ENCODE measurements at places on chromosomes 1 and 21. TPM values are rescaled to one million over a fixed set of nuclear protein-coding genes. Genes with fewer than 3 reads are reported as not detected.

Gene MTFR1L
- total RNA-seq: 23.7 TPM

Gene LYPD8
- not detected for total RNA-seq

Gene DAB1
- 4.9 TPM for total RNA-seq

Gene CA14
- 0.37 TPM for total RNA-seq

Gene IQCC
- total RNA-seq: 3.2 TPM

Gene HAO2
- 0.16 TPM for total RNA-seq

Gene CFHR3
- total RNA-seq: 0.48 TPM

Gene L1TD1
- 0.95 TPM for total RNA-seq

Gene ELOVL1
- total RNA-seq: 28.1 TPM

Gene S100A14
- total RNA-seq: 8.1 TPM

Gene VANGL2
- total RNA-seq: 4.1 TPM

Gene SPRR2B
- not detected for total RNA-seq

Gene MFSD2A
- 0.95 TPM for total RNA-seq

Gene MROH9
- not detected for total RNA-seq

Gene CD247
- 1.3 TPM for total RNA-seq

Gene ENAH
- 229 TPM for total RNA-seq

Gene TSPAN1
- total RNA-seq: 7.9 TPM

Gene TTC13
- 24.9 TPM for total RNA-seq

Gene DNAJC28
- total RNA-seq: 2.7 TPM

Gene PEAR1
- total RNA-seq: 9.3 TPM

Gene KRTAP11-1
- total RNA-seq: not detected

Gene LRRC71
- 0.16 TPM for total RNA-seq

Gene LPGAT1
- total RNA-seq: 50.2 TPM

Measured in urinary bladder (tissue), 4 donors.